Esophagus muscularis mucosa (tissue), 4 donors: ENCODE measurements at places on chromosomes 5 and 9. TPM values are rescaled to one million over a fixed set of nuclear protein-coding genes. Genes with fewer than 3 reads are reported as not detected.

OCLN gene
- 1.8 TPM for total RNA-seq

FCHSD1 gene
- 21.8 TPM for total RNA-seq

- H3K4me3 ChIP-seq, result no peak overlapping the region
- DNase-seq, result no peak
- no peaks in the 10 kb centered on the region for H3K36me3 ChIP-seq
- H3K27ac ChIP-seq, result peak overlapping the region; percentile 1
Measured at GRCh38 chr9:76372336-76372735, 21.9 kb downstream of the RFK start.

- H3K4me1 ChIP-seq, result no peaks in the 10 kb centered on the region
- no peak for DNase-seq
- no peak overlapping the region for H3K4me3 ChIP-seq
- no peak overlapping the region for H3K27ac ChIP-seq
- no peaks in the 10 kb centered on the region for H3K27me3 ChIP-seq
- H3K36me3 ChIP-seq, result no peaks in the 10 kb centered on the region
Measured at GRCh38 chr9:4038182-4038723, 261.6 kb downstream of the GLIS3 start.

- no peaks in the 10 kb centered on the region for H3K36me3 ChIP-seq
- no peak for DNase-seq
- no peak overlapping the region for H3K4me3 ChIP-seq
- H3K27me3 ChIP-seq, result no peaks in the 10 kb centered on the region
- H3K4me1 ChIP-seq, result no peaks in the 10 kb centered on the region
- no peak overlapping the region for H3K27ac ChIP-seq
Measured at GRCh38 chr5:112064271-112064701, 307.3 kb upstream of the NREP start.
